Kidney (tissue), 22 donors: ENCODE measurements at places on chromosomes 5 and 9. TPM values are rescaled to one million over a fixed set of nuclear protein-coding genes. Genes with fewer than 3 reads are reported as not detected.
A peak's percentile ranks its signal among the peaks of the same experiment; 100 is the strongest.

DNA sequence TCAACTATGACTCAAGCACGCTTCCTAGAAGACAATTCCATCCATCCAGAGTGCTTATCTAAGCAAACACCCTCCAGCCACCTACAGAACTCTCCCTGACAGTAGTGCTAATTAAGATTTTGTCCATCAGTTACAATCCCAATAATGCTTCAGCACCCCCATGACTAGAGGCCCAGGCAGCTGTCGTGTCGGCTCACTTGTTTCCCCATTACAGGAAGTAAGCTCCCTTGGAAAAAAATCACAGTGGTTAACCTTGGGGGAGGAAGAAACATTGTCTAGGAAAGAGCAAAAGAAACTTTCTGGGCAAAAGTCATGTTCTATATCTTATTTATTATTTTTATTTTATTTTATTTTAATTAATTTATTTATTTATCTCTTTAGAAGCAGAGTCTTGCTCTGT lies 108.8 kb upstream of the LPAR1 start:
- no peaks in the 10 kb centered on the region for H3K27me3 ChIP-seq
- H3K4me1 ChIP-seq = no peaks in the 10 kb centered on the region
- H3K4me3 ChIP-seq = no peak overlapping the region
- DNase-seq = no peak

DNA sequence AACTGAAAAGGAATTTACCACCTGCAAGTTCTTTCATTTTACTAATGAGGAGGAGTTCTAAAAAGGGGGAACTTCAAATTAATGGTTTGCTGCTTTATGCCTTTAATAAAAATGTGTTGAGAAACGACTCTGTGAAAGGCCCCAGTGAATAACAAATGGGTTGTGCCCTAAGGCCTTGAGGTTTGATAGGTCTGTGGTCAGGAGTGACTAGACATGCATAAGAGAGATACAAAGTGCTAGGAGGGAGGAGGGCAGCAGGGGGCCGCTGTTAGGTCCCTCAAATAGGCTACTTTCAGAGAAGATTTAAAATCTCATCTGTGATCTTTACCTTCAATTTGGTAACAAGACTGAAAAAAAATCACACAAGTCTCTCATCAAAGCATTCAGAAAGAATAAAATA lies 58.3 kb downstream of the FAM81B start:
- no peaks in the 10 kb centered on the region for H3K27me3 ChIP-seq
- H3K36me3 ChIP-seq = no peaks in the 10 kb centered on the region
- DNase-seq = no peak
- no peak overlapping the region for H3K27ac ChIP-seq
- no peak overlapping the region for H3K4me3 ChIP-seq

DNA sequence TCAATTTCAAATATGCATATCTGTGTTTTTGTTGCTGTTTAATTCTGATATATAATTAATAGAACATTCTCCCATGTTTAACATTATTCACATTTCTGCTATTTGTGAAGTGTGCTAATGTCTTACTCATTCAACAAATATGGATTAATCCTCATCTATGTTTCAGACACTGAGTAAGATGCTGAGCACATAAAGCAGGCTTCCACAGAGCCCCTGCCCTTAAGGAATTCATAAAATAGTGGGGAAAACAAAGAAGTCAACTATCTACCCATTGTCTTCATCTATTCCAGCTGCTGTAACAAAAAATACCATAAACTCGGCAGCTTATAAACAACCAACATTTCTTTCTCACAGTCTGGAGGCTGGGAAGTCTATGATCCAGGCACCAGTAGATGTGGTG lies 333.3 kb downstream of the SEMA5A start:
- no peak overlapping the region for H3K4me3 ChIP-seq
- no peak overlapping the region for H3K27ac ChIP-seq
- no peak for DNase-seq
- no peaks in the 10 kb centered on the region for H3K4me1 ChIP-seq

DNA sequence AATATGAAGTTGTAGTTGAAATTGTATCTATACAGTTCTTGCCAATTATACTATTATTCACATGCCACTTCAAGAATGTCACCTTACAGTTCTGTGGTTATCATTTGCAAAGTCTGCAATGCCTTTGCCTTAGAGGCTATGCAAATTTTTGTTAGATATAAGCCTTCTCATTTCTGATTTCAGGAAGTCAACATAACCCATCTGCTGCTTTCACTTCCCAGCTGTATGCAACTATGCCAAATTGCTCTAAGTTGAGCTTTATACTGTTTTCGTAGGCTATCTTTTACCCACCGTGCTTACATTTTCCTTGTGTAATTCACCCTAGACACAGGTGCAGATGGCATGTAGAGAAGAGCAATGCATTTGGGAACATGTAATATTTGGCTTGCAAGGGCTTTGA lies 1083.0 kb downstream of the CDH9 start:
- H3K36me3 ChIP-seq = no peaks in the 10 kb centered on the region
- no peak for DNase-seq
- H3K27me3 ChIP-seq = no peaks in the 10 kb centered on the region
- no peak overlapping the region for H3K4me3 ChIP-seq
- H3K4me1 ChIP-seq = no peaks in the 10 kb centered on the region

DNA sequence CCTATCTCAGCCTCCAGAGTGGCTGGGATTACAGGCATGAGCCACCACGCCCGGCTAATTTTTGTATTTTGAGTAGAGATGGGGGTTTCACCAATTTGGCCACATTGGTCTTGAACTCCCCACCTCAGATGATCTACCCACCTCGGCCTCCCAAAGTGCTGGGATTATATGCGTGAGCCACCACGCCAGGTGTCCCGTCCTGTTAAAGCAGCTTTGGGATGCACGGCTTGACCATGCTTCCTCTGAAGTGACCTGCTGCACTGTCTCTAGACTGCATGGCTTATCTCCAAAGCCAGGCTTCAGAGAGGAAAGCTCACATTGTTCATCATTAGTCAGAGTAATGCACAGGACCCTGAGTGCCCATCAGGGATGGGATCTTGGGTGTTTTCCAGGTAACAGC lies 45.4 kb downstream of the SEMA4D start:
- peaks cover 5% of the 10 kb centered on the region for H3K36me3 ChIP-seq
- no peaks in the 10 kb centered on the region for H3K27me3 ChIP-seq

FOXD4L4 gene
- 0.31 TPM for total RNA-seq

DNA sequence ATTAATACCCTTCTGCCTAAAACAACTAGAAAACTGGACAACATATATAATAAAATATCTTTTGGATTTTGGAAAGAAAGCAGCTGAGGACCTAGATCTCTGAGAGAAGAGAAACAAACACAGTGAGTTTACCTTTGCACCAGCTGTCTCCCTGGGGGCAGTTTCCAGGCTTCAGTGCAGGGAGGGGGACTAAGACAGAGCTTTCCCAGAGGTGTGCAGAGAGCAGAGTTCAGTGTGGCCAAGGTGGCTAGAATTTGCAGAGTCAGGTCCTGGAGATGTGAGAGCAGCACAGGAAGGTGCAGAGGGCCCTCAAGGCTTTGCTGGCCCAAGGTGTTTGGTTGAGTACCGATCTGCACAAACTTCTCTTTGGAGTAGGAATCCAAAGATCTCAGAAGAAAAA lies 26.3 kb upstream of the PTPDC1 start:
- H3K27me3 ChIP-seq = no peaks in the 10 kb centered on the region
- H3K36me3 ChIP-seq = no peaks in the 10 kb centered on the region
- H3K27ac ChIP-seq = no peak overlapping the region
- no peak overlapping the region for H3K4me3 ChIP-seq

SPINK5 gene
- total RNA-seq = 0.91 TPM

DNA sequence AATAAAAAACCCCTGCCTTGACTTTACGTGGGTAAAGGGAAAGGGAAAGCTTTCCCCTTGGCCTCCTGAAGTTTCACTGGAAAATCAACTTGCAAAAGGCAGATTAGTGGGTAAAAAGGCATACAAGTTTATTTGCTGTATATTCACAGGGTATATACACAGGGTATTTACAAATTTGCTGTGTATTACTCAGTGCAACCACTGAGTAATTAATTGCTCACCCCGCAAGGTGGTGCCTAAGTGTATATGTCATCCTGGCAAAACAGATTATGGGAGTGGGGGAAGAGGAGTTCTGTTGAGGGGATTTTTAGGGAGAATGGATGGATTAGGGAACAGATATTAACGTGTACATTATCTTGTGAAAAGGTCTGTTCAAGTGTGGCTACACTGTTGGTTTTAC lies 7.1 kb upstream of the RARS1 start:
- no peak overlapping the region for H3K27ac ChIP-seq
- no peak overlapping the region for H3K4me3 ChIP-seq
- H3K27me3 ChIP-seq = no peaks in the 10 kb centered on the region
- H3K36me3 ChIP-seq = no peaks in the 10 kb centered on the region
- no peaks in the 10 kb centered on the region for H3K4me1 ChIP-seq

- no peaks in the 10 kb centered on the region for H3K27me3 ChIP-seq
- H3K4me1 ChIP-seq = no peaks in the 10 kb centered on the region
- no peaks in the 10 kb centered on the region for H3K36me3 ChIP-seq
- DNase-seq = no peak
Observed at GRCh38 chr5:150621301-150621700, 19.2 kb upstream of the SYNPO start.

- DNase-seq = no peak
- no peaks in the 10 kb centered on the region for H3K27me3 ChIP-seq
- H3K36me3 ChIP-seq = no peaks in the 10 kb centered on the region
- no peaks in the 10 kb centered on the region for H3K4me1 ChIP-seq
- H3K4me3 ChIP-seq = no peak overlapping the region
- no peak overlapping the region for H3K27ac ChIP-seq
Observed at GRCh38 chr5:6543830-6544560, 88.8 kb downstream of the NSUN2 start.

DNA sequence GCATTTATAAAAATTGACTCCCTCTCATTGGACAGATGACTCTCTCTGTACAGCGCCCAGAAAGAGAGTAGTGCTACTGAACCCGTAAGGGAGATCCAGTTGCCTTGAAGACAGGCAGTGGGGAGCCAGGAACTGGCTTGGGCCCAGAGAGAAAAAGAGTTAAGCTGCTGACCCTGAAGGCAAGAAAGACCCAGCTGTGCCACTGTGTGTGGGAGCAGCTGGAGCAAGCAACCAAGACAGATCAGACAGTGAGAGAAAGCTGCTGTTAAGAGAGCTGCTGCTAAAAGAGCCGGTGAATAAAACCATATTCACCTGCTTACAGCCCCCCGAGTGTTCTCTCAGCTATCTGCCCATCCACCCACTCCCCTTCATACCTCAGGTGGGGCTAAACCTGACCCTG lies 149.7 kb upstream of the ADAMTS16 start:
- no peaks in the 10 kb centered on the region for H3K36me3 ChIP-seq
- H3K27ac ChIP-seq = peak overlapping the region; percentile 73
- H3K4me1 ChIP-seq = peaks cover 56% of the 10 kb centered on the region

- H3K27me3 ChIP-seq = no peaks in the 10 kb centered on the region
- DNase-seq = no peak
- peaks cover 14% of the 10 kb centered on the region for H3K4me1 ChIP-seq
- H3K36me3 ChIP-seq = no peaks in the 10 kb centered on the region
- H3K27ac ChIP-seq = no peak overlapping the region
Observed at GRCh38 chr9:38313421-38313820, 79.1 kb upstream of the ALDH1B1 start.

GRCh38 chr5:125778791-125779190 lies 644.4 kb upstream of the GRAMD2B start:
- H3K27me3 ChIP-seq = no peaks in the 10 kb centered on the region
- DNase-seq = peak; percentile 2
- no peak overlapping the region for H3K27ac ChIP-seq
- no peak overlapping the region for H3K4me3 ChIP-seq

GRCh38 chr5:112930082-112930344 lies 8.0 kb upstream of the REEP5 start:
- no peak overlapping the region for H3K4me3 ChIP-seq
- H3K27me3 ChIP-seq = no peaks in the 10 kb centered on the region
- DNase-seq = no peak
- no peaks in the 10 kb centered on the region for H3K36me3 ChIP-seq
- no peaks in the 10 kb centered on the region for H3K4me1 ChIP-seq

- H3K36me3 ChIP-seq = no peaks in the 10 kb centered on the region
- H3K4me1 ChIP-seq = peaks cover 15% of the 10 kb centered on the region
- H3K27me3 ChIP-seq = no peaks in the 10 kb centered on the region
- H3K27ac ChIP-seq = no peak overlapping the region
- no peak for DNase-seq
Observed at GRCh38 chr9:133537257-133537656, 2.8 kb downstream of the ADAMTSL2 start.
